ENCODE measurements at places on chromosomes 13 and 19.

DNA sequence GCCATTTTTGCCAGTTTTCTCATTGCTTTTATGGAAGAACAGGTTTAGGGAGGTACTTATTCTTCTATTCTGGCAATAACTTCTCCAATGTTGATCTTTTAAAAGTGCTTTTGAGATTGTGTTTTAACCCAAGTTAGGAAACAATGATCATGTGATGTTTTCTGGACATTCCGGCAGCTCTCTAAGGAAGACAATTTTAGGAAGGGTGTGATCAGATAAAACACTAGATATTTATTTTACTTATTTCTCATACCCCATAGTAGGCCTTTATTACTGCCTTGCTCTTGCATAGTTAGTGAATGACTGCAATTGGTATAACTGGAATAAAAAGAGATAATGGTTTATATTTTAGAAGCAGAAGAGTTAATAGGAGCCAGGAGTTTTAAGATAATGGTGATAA is 68.4 kb upstream of the SPATA13 start:
- no peak for DNase-seq

GRCh38 chr13:59468396-59468795 is 695.3 kb downstream of the DIAPH3 start:
- no peak for DNase-seq

DNA sequence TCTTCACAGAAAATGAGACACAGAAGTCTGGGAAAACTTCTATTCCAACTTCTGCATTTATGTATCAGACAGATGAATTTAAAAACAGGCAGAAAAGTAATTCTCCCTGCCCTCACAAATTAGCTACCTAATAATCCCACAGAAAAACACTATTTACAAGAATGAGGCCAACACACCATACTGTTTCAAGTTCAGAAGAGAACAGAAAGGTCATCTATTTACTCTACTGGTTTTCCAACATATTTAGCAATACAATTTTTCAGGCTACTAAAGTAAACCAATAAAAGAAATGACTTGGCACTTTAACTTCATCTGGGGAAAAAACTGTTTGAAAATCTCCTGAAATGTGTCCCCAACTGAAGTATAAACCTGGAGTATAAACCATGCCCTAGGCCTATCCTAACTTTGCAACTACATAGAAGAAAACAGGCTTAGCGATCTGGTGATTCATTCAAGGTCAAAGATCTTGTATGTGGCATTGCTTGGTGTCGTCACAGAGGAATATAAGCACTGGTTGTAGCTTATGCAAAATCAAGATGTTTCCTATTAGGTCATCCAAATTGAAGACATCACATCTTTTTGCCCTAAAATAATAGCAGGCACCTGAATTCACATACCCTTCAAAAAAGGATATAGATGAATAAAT is 20.1 kb upstream of the EBPL start:
- DNase-seq: no peak

DNA sequence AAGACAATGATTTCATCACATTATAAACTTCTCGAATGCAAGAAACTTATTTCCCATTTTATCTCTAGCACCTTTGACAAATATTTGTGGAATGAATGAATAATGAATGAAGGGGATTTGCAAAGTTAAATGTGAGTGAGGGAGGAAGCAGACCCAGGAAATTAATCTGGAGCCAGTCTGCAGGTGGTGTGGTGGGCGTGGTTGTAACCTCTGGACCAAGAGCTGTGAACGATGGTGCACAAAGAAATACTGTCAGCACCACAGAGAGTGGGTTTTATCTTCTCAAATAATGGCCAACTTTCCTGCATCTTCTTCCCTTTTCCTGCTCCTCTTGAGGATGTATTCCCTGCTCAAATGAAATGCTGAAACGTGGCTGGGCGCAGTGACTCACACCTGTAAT is 11.0 kb upstream of the ZNF792 start:
- no peak for DNase-seq

DNA sequence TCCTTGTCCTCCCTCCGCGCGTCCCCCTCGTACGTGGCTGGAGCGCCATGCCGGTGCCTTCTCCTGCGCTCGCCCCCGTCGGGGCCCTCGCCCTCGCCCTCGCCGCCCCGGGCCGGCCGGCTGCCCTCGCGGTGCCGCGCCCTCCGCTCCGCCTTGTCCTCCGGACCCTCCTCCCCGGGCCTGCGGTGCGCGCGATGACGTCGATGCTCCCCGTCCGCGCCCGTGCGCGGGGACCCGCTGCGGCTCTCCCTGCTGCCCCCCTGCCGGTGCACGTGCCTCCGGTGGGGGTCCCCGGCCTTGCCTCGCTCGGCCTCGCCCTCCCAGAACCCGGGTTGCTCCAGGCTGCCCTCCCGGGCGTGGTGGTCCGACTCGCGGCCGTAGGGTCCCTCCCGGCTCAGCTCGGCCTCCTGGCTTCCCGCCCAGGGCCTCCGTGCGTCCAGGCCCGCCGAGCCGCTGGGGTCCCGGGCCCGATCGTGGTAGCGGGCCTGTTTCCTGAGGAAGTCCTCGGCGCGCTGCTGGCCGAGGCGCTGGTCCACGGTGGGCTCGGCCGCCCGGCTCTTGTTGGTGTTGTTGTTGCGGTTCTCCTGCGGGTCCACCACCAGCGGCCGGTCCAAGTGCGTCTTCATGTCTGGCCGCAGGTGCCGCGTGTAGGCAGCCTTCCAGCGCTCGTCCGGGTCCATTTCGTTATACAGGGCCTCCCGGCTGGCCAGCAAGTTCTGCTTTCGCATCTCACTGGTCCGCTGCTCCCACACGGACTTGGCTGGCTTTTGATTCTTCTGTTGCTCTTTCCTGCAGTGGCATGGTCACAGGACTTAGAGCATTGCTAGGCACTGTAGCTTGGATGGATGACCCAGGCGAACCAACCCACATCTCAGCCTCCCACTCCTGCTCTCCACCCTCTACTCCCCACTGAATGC is 148.6 kb downstream of the IER2 start:
- DNase-seq: no peak

DNA sequence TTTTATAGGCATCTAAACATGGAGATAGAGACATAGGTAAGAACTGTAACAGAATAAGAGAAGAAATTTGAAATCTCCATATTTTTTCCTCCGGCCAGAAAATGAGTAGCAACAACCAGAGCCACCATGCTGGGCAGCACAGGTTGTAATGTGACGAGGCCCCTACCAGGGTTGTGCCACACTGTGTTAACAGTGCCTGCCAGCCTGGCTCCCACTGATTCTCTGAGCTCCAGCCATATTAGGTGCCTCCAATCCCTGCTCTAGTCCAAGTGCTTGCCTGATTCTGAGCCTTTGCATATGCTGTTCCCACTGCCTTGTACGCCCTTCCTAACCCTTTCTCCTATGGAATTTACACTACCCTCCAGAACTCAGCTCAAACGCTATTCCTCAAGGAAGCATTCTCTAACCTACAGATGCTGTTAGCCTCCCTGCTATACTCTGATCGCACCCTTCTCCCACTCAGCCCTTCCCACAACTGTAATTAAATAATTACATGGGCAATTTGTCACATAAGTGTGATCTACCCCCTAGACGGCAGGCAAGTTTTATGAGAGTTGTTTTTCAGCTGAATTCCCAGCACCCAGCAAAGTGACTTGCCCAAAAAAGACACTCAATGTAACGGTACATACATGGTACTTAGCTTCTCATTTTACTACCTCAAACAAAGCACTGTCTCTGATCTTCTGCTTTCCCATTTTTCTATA is 37.6 kb upstream of the STARD13 start:
- no peak for DNase-seq

DNA sequence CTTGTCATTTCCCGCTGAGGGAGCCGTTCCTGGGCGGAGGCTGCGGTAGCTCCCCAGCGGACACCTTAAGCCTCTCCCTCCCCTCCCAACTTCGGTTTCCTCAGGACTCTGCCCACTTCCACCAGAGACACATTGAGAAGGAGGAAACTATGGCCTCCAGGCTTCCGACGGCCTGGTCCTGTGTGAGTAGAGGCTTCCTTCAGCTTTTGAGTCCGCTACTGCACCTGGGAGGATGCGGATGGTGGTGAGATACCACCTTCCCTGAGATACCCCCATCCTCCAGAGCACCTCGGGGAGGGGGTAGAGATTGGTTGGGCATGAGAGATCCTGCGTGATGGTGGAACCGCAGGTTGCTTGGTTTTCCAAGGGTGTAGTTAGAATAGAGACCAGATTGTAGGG is 955 bp downstream of the ZNF274 start:
- DNase-seq: no peak

DNA sequence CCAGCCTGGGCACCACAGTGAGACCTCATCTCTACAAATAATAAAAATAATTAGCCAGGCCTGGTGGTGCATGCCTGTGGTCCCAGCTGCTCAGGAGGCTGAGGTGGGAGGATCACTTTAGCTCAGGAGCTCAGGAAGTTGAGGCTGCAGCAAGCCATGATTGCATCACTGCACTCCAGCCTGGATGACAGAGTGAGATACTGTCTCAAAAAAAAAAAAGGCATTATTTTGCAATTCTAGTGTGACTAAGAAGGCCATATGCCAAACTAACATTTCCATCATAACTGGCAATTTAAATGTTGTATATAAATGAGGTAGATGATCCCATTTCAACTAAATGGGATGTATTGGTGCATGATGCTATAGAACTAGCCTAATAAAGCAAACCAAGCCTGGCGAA is 632.8 kb upstream of the KLF12 start:
- no peak for DNase-seq

GRCh38 chr13:25943658-25944057 is 108.2 kb downstream of the SHISA2 start:
- no peak for DNase-seq

DNA sequence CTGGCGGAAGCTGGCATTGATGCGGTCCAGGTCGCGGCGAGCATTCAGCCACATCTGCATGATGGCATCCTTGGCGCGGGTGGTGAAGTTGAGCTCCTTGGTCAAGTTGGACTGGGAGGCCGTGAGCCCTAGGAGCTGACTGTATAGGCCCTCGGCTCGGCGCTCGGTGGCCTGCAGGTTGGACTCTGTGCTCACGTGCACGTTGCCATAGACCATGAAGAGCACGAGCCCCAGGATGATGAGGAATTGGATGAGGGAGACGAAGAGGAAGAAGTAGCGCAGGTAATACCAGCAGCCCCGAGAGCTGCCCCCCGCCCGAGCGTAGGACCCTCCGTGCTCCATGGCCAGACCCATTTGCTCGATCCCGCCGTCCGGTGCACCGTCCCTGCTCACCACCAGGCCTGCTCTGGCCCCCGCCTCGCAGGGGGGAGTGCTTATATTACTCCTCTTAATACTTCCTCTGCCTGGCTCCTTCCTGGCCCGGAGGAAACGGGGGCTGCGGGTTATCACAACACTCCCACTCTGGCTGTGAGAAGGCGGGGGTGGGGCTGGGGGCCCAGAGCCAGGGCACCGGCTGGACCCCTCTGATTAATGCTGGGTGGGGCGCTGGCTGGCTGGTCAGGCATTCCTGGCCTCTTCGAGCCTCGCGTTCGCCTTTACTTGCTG is at the start of gene PLVAP:
Gene PLVAP, minus strand, starts transcription at position 408 of the 666 bp plus-strand sequence. Its CDS starts 54 bp downstream, at position 354.
- no peak for DNase-seq

- no peak for DNase-seq
These were observed 11.9 kb upstream of the TINCR start for GRCh38 chr19:5579697-5580096.

DNA sequence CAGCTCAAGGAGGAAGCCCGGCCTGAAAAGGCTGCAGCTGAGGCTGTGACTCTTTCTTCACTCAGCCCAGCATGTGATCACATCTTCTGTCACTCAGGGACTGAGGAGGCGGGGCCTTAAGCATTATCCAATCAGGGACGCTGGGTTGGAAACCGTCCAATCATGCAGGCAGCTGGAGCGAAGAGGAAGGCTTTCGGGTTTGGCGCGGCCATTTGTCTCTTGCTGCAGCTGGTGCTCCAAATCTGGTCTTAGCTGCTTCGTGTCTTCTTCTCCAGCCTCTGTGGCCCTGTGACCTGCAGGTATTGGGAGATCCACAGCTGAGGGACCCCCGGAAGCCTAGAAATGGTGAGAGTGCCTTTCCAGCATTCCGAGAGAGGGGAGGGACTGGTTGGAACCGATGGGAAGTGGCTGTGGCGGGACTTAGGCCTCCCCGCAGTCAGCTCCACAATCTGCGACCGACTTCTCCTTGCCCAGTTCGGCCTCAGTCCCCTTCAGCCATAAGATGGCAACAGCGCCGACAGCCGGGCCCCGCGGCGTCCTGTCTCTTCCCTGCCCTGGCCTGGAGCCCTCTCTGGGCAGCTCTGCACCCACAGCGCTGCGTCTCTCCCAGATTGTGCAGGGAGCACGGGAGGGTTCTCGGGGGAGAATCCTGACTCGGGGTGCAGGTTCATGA is at the start of gene ZNF90:
Gene ZNF90, plus strand, starts transcription at position 210 of the 673 bp plus-strand sequence. Its CDS starts 133 bp downstream, at position 343.
- DNase-seq: peak; percentile 83

DNA sequence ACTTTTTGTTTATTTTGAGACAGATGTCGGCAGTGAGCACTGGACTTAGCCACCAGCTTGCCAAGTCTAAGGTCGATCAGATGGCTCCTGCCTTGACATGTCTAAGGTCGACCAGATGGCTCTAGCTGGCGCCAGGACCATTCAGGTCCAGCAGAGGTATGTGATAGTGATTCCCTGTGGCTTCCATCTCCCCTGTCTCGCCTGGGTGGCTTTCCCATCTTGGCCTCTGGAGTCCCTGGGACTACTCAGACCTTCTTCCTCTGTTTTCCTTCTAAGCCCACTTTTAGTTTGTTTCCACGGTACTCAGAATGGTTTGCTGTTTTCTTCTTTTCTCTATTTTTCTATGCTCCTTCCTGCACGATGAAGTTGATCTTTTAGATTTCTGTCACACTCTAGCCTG is 1435.7 kb downstream of the UQCRFS1 start:
- no peak for DNase-seq

GRCh38 chr19:51811344-51811743 is 16.4 kb downstream of the FPR3 start:
- DNase-seq: no peak

DNA sequence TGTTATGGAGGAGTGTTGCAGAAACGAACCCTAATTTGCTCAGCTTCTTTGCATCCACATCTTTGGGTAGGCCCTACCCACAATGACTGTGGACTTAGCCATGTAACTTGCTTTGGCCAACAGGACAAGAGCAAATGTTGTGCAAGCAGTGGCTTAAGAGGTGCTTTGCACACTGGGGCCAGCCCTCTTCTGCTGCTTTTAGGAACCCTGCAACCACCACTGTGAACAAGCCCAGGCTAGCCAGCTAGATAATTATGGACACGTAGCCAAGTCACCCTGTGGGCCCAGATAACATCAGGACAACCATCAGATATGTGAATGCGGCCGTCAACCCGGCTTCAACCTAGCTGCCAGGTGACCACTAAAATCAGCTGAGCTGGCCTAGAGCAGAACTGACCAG is 17.1 kb downstream of the C19orf47 start:
- no peak for DNase-seq

DNA sequence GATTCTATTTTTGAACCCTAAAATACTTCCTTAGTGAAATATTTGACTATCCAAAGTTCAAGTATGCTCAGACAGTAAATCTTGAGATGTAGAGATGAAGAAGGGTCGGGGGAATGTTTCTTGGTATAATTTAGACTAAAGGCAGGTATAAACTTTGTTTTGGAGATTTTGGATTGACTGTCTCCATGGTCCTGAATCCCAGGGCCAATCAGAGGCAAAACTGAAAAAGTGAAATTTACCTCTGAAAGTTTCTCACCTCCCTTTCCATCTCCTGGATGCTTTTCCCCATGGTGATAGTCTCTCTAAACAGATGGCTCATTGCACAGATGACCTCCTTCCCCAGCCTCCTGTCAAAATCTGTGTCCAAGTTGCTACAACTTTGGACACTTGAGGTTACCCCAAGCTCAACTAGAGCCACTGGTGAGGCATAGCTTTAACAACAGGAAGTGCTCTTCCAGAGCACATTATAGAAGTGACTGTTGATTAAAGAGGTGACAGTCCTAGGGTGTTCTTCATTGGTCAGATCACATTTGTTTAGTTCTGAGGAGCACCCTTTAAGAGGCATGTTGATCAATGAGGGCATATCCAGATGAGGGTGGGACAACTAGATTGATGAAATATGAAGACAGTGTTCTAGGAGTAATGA is 128.4 kb downstream of the AKAP11 start:
- no peak for DNase-seq

- no peak for DNase-seq
These were observed 18.0 kb downstream of the PRAM1 start for GRCh38 chr19:8484331-8484894.
